Lower lobe of right lung (tissue), 2 donors: ENCODE measurements at places on chromosomes 2 and 18. TPM values are rescaled to one million over a fixed set of nuclear protein-coding genes. Genes with fewer than 3 reads are reported as not detected.

The SPP2 gene
- not detected for total RNA-seq

GRCh38 chr2:10798783-10799182 lies 13.8 kb downstream of the PDIA6 start:
- DNase-seq, result no peak

The MARCHF7 gene
- total RNA-seq, result 71.8 TPM

GRCh38 chr2:21245565-21245964 lies 121.8 kb downstream of the TDRD15 start:
- no peak for DNase-seq
